ENCODE measurements at places on chromosomes 4 and X.

GRCh38 chr4:154120006-154120676 lies 331.3 kb upstream of the SFRP2 start:
- no peak for DNase-seq

DNA sequence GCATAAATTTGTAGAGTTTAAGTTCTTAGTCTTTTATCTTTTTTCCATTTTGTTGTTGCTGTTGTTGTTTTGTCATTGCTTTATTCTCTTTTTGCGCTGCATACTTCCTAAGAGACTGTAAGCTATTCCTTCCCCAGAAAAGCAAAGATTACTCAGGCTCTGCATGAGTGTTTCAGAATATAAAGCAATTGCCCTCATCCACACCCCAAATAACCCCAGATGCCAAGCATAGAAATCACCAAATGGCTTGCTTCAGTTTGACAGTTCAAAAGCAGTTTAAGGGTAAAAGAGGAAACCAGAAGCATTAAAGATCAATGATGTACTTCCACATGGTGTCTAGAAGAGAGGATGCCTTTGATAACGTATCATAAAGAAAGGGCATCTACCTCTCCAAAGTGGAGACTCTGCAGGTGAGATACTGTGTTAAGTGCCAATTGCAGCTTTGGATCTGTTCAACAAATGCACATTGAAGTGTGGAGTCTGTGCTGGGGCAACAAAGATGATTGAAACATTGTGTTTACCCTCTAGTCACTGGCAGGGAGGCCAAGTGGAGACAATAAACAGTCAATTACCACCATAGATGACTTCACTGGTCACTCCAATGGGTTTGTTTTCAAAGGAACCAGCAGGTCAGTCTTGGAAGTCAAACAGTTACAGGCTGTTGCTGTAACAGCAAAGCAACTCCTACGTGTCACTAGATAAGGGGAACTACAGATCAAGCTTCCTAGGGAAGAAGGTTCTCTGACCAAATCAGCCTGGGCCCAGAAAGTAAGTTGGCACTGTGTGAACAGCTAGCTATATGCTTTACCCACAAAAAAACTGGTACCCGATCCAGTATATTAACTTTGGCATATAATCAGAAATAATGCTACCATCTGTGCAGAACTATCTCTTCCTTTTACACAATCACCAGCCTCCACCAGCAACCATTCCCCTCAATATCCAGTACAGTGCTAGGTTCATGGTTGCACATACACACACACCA lies 40.6 kb upstream of the IL21 start:
- DNase-seq, result no peak

- no peak for DNase-seq
Observed at GRCh38 chrX:31124536-31124935, 52.7 kb upstream of the FTHL17 start.

DNA sequence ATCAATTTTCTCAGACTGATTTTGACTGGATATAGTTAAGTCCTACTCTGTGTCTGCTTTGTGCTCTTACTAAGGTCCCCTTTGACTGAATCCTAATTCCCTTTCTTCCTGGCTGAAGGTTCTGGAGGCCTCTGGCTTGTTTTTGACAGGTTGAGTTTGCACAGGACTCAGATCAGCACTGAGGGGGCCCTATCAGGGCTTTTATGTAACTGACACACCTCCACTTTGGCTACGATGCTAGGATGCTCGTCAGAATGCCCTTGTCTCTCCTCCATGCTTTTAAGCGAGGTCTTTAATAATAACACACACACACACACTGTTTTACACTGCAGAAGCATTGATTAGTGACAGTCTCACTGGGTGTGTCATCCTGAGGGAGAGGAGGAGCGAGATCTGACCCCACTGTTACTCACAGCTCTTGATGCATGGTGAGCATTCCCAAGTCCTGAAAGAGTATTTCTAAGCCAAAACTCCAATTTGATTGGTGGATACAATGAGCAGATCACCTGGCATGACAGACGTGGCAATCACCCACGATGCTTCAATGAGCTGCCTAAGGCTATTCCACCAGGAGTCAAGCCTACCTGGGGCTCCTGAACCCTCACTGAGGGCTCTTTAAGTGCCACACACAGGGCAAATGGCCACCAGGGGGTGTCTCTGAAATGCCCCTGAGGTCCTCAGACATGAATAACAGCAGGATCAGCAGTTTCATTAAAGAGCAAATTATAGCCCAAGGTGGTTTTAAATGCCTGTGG lies 130.4 kb upstream of the CPEB2 start:
- no peak for DNase-seq

GRCh38 chrX:95071621-95072020 lies 1397.6 kb downstream of the FAM133A start:
- DNase-seq, result no peak

- DNase-seq, result no peak
Observed at GRCh38 chr4:111556851-111557250, 588.4 kb upstream of the FAM241A start.

GRCh38 chrX:40359593-40359992 lies 221.2 kb upstream of the ATP6AP2 start:
- no peak for DNase-seq

DNA sequence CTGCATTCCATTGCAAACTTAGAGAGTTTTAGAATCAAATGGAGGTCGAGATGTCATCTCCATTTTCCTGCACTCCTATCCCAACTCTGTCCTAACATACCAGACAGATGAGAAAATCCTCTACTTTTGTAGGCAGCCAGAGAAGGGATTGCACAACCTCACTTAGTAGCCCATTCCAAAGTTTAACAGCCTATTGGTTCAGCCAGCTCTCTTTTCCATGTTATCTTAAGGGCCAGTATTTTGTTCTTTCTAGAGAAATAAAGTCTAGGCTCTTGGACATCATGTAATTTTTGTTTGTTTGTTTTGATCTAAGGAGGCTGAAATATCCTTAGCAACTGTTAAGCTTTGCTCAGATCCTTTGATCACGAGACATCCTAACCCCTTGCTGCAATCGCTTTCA lies 173.0 kb downstream of the COX18 start:
- DNase-seq, result peak; percentile 45

DNA sequence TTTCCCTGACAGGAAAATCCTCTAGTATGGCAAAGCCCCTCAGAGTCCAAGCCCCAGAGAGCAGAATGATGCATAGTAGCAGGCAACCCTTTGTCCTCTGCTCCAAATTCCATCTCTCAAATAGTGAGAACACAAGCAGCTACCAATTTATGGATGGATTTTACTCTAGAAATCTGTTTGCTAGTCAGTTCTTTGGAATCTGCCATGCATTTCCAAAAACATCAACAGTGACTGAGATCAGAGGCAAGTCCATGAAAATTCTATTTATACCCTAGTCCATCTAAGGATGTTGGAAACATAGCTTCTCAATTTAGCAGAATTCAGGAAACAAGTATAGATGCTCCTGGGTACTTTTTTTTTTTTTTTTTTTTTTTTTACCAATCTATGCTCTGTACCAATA lies 10.0 kb upstream of the CC2D2A start:
- no peak for DNase-seq

DNA sequence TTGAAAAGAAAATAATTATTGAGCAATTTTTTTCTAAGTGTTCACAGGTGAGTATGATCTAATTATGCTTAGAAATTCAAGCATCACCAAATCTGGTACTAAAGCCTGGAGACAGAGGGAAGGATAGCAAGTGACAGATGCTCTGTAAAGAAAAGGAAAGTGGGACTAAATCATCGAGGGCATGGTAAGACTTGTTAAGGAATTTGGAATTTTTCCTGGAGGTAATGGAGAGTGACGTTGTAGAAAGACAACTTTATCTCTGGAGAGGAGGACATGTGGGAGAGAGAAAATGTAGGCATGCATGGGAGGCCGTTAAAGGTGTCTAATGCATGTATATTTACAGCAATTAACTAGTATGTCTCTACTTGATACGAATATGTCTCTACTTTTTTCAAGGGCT lies 333.2 kb upstream of the ATOH1 start:
- no peak for DNase-seq

- DNase-seq, result peak; percentile 36
Observed at GRCh38 chr4:80446664-80447063, 111.1 kb downstream of the CFAP299 start.

GRCh38 chr4:127732623-127733328 lies 2.6 kb downstream of the SLC25A31 start:
- DNase-seq, result peak; percentile 8

- no peak for DNase-seq
Observed at GRCh38 chrX:21586001-21586400, 72.1 kb downstream of the KLHL34 start.

GRCh38 chr4:39913471-39913870 lies 64.2 kb downstream of the PDS5A start:
- no peak for DNase-seq

DNA sequence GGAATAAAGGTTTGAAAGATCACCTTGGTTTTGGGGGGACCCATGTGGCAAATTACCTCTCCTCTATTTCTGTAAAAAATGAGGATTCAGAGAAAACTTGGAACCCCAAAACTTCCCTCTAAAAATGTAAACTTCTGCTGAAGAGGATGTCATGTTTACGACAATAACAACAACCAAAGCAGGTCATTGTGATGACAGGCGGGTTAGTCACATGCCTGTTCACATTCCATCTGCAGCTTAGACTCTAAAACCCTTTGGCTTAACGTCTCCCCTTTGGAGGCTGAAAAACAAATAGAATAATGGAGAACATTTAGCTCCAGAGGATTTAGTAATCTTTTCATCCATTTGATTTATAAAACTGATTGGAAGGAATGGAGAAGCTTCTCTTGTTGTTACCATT lies 75.0 kb upstream of the FAM9C start:
- DNase-seq, result no peak

GRCh38 chr4:111283066-111283677 lies 660.3 kb upstream of the PITX2 start:
- no peak for DNase-seq

DNA sequence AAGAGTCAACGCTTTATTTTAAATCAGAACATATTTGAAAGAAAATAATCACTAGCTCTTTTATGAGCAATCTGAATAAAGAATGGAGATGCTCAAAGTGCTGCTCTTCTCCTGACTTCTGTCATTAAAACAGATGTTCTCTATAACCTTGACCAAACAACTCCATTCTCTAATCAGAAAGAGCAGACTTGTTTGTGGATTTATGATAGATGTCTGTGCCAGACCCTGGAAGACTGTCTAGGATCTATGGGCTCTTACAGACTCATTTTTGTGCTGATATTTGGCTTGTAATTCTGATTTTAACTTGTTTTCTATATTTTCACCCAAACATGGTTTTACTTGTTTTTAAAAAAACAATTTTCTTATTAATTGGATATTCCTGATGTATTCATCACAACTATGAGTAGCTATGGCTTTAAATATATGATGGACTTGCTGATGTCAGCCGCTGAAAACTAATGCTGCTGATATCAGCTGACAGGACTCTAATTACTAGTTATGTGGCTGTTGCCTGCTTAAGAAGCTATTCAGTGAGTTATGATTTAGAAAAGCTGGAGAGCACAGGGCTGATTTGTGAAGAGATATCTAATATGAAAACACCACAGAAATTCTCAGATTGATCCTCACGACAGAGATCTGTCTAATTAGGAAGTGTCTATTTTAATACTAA lies 31.6 kb upstream of the MAML3 start:
- no peak for DNase-seq

GRCh38 chrX:84046403-84046984 lies 141.5 kb downstream of the RPS6KA6 start:
- no peak for DNase-seq

GRCh38 chrX:152824841-152825374 lies 5.6 kb downstream of the CETN2 start:
- no peak for DNase-seq

DNA sequence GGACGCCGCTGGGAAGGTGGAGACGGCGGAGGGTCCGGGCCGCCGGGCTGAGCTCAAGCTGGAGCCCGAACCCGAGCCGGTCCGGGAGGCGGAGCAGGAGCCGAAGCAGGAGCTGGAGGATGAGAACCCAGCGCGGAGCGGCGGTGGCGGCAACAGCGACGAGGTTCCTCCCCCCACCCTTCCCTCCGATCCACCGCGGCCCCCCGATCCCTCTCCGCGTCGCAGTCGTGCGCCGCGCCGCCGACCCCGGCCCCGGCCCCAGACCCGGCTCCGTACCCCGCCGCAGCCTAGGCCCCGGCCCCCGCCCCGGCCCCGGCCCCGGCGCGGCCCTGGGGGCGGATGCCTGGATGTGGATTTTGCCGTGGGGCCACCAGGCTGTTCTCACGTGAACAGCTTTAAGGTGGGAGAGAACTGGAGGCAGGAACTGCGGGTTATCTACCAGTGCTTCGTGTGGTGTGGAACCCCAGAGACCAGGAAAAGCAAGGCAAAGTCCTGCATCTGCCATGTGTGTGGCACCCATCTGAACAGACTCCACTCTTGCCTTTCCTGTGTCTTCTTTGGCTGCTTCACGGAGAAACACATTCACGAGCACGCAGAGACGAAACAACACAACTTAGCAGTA lies 483 bp downstream of the USP27X start:
- DNase-seq, result no peak

GRCh38 chr4:112938461-112939058 lies 110.9 kb upstream of the ANK2 start:
- peak; percentile 18 for DNase-seq

GRCh38 chr4:4440333-4441061 lies 53.6 kb downstream of the NSG1 start:
- DNase-seq, result no peak

- DNase-seq, result no peak
Observed at GRCh38 chrX:65689377-65689776, 21.9 kb downstream of the MSN start.

GRCh38 chrX:43083016-43083415 lies 305.1 kb upstream of the PPP1R2C start:
- no peak for DNase-seq

DNA sequence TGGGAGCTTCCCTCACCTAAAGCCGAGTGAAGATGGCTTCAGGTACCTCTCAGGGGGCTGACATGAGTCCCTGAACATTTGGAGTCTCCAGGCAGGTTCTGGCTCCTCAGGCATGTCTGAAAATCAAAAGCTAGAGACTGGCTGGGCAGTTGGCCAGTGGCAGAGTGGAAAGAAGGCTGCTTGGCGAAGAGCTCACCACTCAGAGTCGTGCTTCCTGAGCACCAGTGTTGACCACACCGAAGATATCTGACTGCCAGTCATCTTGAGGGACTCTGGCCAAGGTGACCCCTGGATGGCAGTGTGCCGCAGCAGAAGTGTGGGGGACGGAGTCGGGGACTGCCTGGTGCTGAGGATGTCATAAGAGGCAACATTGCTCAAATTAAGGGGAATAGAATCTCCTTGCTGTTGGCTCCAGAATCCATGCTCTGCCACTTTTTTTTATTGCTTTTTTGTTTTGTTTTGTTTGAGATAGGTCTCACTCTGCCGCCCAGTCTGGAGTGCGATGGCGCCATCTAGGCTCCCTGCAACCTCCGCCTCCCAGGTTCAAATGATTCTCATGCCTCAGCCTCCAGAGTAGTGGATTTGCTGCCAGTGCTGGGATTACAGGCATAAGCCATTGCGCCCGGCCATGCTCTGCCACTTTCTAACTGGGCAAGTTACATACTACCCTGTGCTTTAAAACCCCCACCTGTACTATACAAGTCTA lies 172.5 kb upstream of the GATB start:
- DNase-seq, result no peak

DNA sequence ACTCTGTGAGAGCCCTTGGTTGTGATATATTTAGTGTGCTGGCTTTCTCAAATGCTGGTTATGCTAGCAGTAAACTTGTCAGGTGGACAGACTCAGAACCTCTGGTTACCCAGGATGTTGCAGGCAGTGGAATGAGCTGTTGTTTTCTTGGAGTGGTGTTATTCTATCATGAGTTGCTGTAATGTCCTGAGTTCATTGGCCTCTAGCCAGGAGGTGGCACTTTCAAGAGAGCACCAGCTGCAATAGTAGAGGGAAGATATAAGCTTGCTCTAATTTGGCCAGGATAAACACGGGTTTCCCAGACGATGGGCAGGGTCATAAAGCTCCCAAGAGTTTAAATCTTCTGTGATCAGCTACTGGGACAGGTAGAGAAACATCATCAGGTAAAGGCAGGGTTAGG lies 95.0 kb upstream of the UBQLN2 start:
- no peak for DNase-seq

Data from fibroblast of skin of left biceps (primary cell).